AG09309 (cell line): ENCODE measurements at places on chromosomes 2 and 18.

DNA sequence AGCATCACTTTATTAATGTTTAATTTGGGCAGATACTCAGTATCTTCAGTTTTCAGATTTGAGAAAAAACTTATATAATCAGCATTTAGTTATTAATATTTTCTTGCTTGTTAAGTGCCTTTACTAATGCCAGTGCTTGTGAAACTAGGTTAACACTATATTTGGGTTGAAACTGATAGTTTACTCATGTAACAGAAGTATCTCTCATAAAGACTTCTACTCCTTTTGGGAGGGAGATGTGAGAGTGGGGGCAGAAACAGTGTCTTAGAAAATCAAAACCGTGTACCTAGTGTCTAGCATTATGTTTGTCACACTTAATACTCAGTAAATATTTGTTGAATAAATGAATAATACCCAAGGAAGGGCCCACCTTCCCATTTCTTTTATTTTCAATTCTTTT, 129.5 kb downstream of the MSTN start:
- DNase-seq, result no peak

- DNase-seq, result no peak
Measured at GRCh38 chr2:229090225-229090624, 180.9 kb downstream of the PID1 start.

GRCh38 chr2:105445498-105445897, 46.6 kb upstream of the FHL2 start:
- no peak for DNase-seq

- no peak for DNase-seq
Measured at GRCh38 chr18:72948439-72948838, 80.7 kb upstream of the NETO1 start.

GRCh38 chr18:50659091-50660003, 99.5 kb downstream of the MAPK4 start:
- no peak for DNase-seq
